ENCODE measurements at places on chromosomes 2 and 18.

- DNase-seq: no peak
Measured at GRCh38 chr2:238569507-238570195, 142.9 kb downstream of the ASB1 start.

GRCh38 chr2:73072129-73072395 lies 550 bp upstream of the SFXN5 start:
- no peak for DNase-seq

DNA sequence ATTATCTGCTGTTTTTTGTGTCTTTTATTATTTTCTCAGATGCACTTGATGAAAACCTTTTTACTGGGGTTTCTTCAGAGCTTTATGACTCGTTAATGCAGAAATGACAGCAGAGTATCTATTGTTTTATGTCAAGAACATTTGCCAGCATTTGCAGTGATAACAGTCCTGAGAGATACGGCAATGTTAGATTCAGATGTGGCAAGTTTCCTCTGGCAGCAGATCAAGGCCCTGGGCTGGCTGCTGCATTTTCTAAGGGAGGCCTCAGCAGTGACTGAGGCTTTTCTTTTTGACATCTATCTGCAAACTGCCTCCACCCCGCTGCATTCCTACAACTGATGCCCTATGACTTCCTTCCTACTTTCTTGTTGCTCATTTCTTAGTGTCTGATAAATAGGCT lies 40.2 kb downstream of the EFEMP1 start:
- DNase-seq: no peak

GRCh38 chr2:237351796-237352195 lies 62.2 kb downstream of the COL6A3 start:
- no peak for DNase-seq

GRCh38 chr2:58155160-58155778 lies 85.9 kb downstream of the FANCL start:
- DNase-seq: no peak

DNA sequence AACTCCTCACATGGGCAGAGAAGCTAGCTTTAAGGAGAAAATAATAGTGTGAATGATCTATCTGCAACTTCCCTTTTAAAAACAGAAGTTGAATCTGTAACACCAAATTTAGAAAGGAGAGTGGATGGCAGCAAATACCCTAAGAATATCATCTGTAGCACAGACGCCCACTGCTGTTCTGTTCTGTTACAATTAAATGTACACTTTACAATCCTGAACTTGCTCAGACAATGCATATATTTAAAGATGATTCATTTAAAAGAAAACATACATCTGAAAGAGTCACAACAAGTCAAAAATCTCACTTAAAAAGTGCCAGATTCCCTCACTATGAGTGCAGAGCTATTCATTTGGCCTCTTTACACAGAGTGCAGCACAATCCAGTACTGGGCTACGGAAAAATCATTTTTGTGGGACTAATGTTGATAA lies 8.0 kb upstream of the SERTAD2 start:
- DNase-seq: no peak

DNA sequence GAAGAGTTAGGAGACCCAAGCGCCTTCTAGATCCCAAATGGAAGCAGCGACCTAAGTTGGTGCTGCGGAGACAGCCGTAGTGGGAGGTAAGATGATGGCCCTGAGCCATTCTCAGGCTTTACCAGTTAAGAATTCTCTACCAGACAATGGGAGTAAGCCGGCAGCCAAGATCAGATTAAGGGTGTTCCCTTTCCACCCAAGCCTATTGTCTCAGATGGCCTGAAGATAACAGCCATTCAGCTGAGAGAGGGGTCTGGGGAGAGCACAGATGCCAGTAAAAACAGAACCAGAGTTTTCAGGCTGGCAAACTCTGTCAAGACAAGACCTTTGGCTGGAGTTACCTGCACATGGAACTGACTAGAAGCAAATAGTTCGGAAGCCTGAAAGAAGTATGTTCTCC lies 191.7 kb upstream of the HAAO start:
- DNase-seq: no peak

DNA sequence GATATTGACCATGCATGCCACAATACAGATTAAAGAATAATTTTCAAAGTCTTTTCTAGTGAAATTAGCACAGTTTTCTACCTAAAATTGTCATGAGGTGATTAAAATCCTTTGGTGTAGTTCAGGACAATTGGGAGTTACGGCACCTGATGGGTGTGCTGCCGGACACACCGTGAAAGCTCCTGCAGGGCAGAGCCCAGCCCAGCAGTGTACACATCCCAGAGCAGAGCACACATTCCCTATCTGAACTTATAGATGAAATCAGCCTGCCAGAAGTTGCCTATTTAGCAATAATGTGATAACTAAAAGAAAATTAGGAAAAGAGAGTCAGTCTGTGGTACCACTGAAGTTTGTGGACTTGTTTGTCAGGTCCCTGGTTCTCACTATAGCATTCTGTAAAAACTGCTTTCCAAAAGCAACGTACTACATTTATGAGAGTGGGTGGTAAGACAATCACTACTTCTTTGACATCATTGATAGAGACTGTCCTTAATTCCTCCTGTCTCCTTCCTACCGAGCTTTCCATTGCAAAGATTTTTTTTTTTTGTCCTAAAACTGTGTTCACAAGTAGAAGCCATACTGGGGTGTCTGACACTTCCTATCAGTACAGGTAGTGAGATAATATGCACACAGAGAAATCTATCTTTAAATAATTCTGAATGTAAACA lies 3.4 kb downstream of the CYTIP start:
- no peak for DNase-seq

DNA sequence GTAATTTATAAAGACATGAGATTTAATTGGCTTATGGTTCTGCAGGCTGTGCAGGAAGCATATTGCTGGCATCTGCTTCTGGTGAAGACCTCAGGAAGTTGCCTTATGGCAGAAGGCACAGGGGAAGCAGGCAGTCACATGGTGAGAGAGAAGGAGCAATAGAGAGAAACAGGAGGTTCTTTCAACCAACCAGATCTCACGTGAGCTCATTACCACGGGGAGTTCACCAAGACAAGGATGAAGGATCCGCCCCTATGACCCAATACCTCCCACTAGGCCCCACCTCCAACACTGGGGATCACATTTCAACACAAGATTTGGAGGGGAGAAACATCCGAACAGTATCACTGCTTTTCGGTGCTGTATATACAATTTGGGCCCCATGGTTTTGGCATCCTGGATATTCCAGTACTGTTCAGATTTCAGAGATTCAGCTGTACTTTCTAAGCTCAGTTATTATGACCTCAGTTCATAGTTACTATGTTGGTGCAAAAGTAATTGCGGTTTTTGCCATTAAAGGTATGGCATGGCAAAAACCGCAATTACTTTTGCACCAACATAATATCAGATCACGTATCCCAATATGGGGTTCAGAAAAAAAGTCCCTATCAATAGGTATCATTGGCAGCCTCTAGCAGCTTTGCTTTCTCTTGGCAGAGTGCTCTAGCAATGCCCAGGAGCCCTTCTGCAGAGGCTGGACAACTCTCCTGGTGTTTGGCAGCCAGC lies 189.6 kb upstream of the SIX3 start:
- no peak for DNase-seq

- no peak for DNase-seq
Measured at GRCh38 chr2:204407204-204408014, 137.9 kb upstream of the PARD3B start.

- DNase-seq: no peak
Measured at GRCh38 chr18:8424481-8424880, 184.8 kb upstream of the RAB12 start.

- no peak for DNase-seq
Measured at GRCh38 chr2:129667577-129667976, 311.9 kb upstream of the RAB6C start.

DNA sequence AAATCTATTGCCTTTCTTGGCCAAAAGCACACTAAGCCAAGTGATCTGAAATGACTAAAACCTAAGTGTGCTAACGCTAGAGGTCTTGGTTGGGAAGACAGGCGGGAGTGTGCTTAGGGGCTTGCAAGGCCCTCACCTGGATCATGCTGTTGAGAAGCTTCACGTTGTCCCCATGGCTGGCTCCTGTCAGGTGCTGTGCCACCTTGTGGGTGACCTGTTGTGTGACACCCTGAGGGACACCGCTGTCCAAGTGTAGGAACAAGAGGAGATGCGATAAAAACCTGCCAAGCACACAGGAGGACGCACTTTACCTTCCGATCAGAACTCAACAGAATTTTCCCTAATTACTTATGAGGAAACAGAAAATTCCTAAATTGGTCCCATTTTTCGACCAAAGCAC lies 50.8 kb downstream of the EPG5 start:
- no peak for DNase-seq

GRCh38 chr2:59868981-59869380 lies 684.5 kb downstream of the BCL11A start:
- no peak for DNase-seq

- DNase-seq: no peak
Measured at GRCh38 chr2:207763303-207763917, 6.3 kb downstream of the FZD5 start.

- DNase-seq: no peak
Measured at GRCh38 chr2:194301946-194302345, 1355.1 kb upstream of the SLC39A10 start.

- DNase-seq: no peak
Measured at GRCh38 chr18:76345901-76346300, 149.1 kb downstream of the ZNF516 start.

DNA sequence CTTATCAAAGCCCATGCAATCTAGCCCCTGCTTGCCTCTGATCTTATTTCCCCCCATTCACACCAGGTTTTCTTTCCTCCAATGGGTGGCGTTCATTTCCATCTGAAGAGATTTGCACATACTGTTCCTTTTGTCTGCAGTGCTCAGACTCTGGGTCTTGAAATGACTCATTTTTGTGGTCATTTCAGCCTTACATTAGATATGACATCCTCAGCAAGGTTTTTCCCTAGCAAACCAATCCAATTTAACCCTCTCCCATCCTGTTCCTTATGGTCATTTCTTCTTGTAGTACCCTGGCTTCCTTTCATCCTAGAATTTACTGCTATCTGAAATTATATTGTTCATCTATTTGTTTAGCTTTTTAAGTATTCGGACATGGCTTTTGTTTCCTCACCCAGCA lies 42.5 kb upstream of the SCN1A start:
- DNase-seq: no peak

GRCh38 chr2:227759411-227760118 lies 13.9 kb downstream of the SCYGR8 start:
- DNase-seq: no peak

- no peak for DNase-seq
Measured at GRCh38 chr18:23138471-23138870, 3.2 kb downstream of the CABLES1 start.

GRCh38 chr2:62176801-62177200 lies 19.1 kb upstream of the B3GNT2 start:
- DNase-seq: no peak

- DNase-seq: no peak
Measured at GRCh38 chr2:9460441-9461017, 13.8 kb upstream of the IAH1 start.

DNA sequence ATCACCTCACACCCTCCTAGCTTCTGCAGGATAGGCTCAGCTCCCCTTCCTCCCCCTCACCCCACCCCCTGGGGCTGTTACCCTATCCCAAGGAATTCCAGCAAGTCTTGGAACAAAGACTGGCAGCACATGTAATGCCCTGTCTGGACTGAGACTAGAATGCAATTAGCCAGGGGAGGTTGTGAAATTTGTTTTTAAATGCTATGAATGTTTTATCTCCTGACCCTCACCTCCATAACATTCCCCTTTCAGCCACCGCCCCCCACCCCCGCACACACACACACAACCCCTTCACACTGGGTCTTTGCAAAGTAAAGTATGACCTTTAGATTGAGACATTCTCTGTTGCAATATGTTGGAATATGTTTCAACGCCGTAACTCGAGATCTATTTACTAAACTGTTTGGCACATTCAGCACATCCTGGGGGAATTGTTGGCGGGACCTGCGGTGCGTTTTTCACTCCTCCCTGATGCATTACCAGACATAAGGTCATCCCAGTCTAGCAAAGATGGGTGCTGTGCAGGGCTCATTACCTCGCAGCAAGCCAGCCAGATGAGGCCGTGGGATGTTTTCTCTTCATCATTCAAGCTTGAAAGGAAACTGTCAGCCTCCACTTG lies 290.7 kb upstream of the SLC14A2 start:
- DNase-seq: no peak

- DNase-seq: no peak
Measured at GRCh38 chr2:81195774-81196382, 891.3 kb upstream of the LRRTM1 start.

- DNase-seq: no peak
Measured at GRCh38 chr2:216880509-216881184, 20.8 kb upstream of the TNP1 start.

- DNase-seq: no peak
Measured at GRCh38 chr2:144704709-144705095, 184.8 kb upstream of the ZEB2 start.

DNA sequence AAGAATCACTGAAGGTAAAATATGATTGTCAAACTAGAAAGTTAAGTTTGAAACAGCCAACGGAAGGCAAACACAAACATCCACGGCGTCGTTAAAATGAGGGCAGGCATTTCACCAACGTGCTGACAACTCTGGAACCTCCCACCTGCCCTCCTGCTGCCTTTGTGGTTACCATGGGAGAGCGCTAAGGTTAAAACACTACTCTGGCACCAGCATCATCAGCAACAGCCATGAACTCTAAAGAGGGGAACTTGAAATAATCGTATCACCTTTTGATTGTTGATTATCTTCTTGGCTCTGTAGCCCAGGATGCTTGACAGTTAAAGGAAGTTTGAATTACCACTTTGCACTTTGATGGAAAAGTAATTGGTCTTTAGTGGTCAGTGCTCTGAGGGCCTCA lies 34.7 kb downstream of the CYB5A start:
- no peak for DNase-seq

GRCh38 chr2:97967931-97968627 lies 27.7 kb downstream of the TMEM131 start:
- DNase-seq: no peak

DNA sequence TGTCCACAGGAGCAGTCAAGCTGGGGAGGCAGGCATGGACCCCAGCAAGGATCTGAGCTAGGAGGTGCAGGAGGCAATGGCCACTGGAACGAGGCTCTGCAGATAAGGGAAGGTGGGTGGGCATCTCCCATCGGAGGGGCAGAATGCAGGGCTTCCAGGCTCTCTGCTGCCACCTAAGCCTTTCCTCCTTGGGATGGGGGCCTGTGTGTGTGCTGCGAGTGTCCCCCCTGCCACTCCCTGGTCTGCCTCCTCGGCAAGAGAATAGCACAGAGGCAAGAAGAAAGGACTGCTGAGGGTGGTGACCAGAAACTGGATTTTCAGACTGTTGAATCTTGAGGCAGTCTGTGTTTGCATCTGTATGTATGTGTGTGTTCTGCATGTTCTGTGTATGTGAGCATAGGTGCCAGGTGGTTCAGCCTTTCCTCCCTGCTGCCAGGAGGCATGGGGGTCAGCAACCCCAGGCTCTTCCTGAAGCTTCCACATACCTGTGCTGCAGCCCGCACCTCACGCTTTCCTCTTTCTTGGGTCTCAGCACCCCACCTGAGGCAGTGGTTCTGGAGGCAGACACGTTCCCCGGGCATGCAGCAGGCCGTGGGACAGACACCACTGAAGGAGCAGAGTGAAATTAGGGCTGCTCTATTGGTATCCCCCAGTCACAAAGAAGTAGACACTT lies 86.7 kb downstream of the EPAS1 start:
- DNase-seq: no peak

GRCh38 chr2:459931-460330 lies 172.0 kb upstream of the ALKAL2 start:
- no peak for DNase-seq

All from CD4-positive, alpha-beta T cell treated with Interleukin-1 beta for 1 hour (primary cell).